ENCODE measurements at places on chromosomes 2 and 18.

- no peak for DNase-seq
- no peaks in the 10 kb centered on the region for H3K4me1 ChIP-seq
- H3K27me3 ChIP-seq, result no peaks in the 10 kb centered on the region
- H3K27ac ChIP-seq, result no peak overlapping the region
- H3K36me3 ChIP-seq, result no peaks in the 10 kb centered on the region
- no peak overlapping the region for H3K4me3 ChIP-seq
Observed at GRCh38 chr18:5909125-5909524, 13.8 kb upstream of the TMEM200C start.

GRCh38 chr18:48711651-48712486 lies 173.0 kb downstream of the CTIF start:
- DNase-seq, result no peak
- no peak overlapping the region for H3K27ac ChIP-seq
- peaks cover 4% of the 10 kb centered on the region for H3K4me1 ChIP-seq
- H3K4me3 ChIP-seq, result no peak overlapping the region

GRCh38 chr2:173171321-173171720 lies 95.7 kb downstream of the MAP3K20 start:
- H3K36me3 ChIP-seq, result no peaks in the 10 kb centered on the region
- no peaks in the 10 kb centered on the region for H3K27me3 ChIP-seq
- no peaks in the 10 kb centered on the region for H3K4me1 ChIP-seq
- no peak for DNase-seq
- H3K27ac ChIP-seq, result no peak overlapping the region
- H3K4me3 ChIP-seq, result no peak overlapping the region

GRCh38 chr2:74806920-74807319 lies 27.0 kb upstream of the HK2 start:
- H3K4me3 ChIP-seq, result no peak overlapping the region
- peaks cover 18% of the 10 kb centered on the region for H3K27me3 ChIP-seq
- no peak for DNase-seq
- no peak overlapping the region for H3K27ac ChIP-seq

GRCh38 chr18:62660691-62661090 lies 54.6 kb upstream of the PHLPP1 start:
- no peaks in the 10 kb centered on the region for H3K36me3 ChIP-seq
- no peak for DNase-seq
- H3K4me3 ChIP-seq, result no peak overlapping the region
- no peak overlapping the region for H3K27ac ChIP-seq
- H3K4me1 ChIP-seq, result no peaks in the 10 kb centered on the region
- peaks cover 15% of the 10 kb centered on the region for H3K27me3 ChIP-seq

GRCh38 chr2:229731916-229732315 lies 17.6 kb upstream of the DNER start:
- H3K27ac ChIP-seq, result no peak overlapping the region
- H3K36me3 ChIP-seq, result no peaks in the 10 kb centered on the region
- H3K27me3 ChIP-seq, result peaks cover 7% of the 10 kb centered on the region
- H3K4me3 ChIP-seq, result no peak overlapping the region
- DNase-seq, result no peak

- no peak overlapping the region for H3K27ac ChIP-seq
- no peaks in the 10 kb centered on the region for H3K4me1 ChIP-seq
- H3K4me3 ChIP-seq, result no peak overlapping the region
- no peaks in the 10 kb centered on the region for H3K36me3 ChIP-seq
Observed at GRCh38 chr2:3071685-3072263, 305.8 kb downstream of the EIPR1 start.

DNA sequence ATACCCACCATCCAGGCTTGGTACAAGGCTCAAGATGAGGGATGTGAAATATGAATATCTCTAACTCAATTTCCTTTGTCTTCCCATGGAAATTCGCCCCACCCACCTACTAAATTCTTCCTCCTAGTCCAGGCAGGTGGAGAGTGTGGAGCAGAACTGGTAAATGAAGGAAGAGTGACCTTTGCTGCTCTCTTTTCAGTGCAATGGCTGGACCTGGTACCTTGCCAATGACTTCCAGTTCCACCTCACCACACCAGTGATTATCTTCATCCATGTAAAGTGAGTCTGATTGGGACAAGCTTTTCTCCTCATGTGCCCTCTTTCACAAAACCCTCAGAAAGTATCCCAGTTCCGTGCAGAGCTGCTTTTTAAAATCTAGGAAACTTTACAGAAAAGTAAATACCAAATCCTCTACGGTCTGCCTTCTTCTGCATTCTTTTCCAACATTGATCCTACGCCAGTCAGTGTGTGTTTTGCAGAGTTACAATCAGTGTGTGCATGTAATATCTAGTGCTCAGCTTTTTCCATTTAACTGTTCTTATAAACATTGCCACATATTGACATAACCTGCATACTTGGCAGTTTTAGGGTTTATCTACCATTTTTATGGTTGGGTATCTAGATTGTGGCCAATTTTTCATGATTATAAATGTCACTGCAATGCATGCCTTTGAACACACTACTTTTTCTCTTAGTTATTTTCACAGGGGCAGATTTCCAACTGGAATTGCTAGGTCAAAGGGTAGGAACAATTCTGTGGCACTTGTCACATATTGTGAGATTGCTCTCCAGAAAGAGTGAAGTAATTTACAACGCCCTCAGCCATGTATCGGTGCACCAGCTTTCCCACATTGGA lies 86.5 kb upstream of the SEC11C start:
- no peak overlapping the region for H3K4me3 ChIP-seq
- no peaks in the 10 kb centered on the region for H3K36me3 ChIP-seq
- H3K27me3 ChIP-seq, result peaks cover 66% of the 10 kb centered on the region
- no peak overlapping the region for H3K27ac ChIP-seq
- no peak for DNase-seq
- H3K4me1 ChIP-seq, result no peaks in the 10 kb centered on the region

- DNase-seq, result no peak
- no peaks in the 10 kb centered on the region for H3K36me3 ChIP-seq
- no peak overlapping the region for H3K4me3 ChIP-seq
- no peaks in the 10 kb centered on the region for H3K4me1 ChIP-seq
- H3K27me3 ChIP-seq, result peaks cover 9% of the 10 kb centered on the region
Observed at GRCh38 chr2:18410543-18410942, 149.9 kb downstream of the RDH14 start.

GRCh38 chr18:39911716-39912115 lies 2043.3 kb upstream of the PIK3C3 start:
- no peaks in the 10 kb centered on the region for H3K4me1 ChIP-seq
- no peak for DNase-seq
- H3K36me3 ChIP-seq, result no peaks in the 10 kb centered on the region
- H3K4me3 ChIP-seq, result no peak overlapping the region
- no peak overlapping the region for H3K27ac ChIP-seq
- no peaks in the 10 kb centered on the region for H3K27me3 ChIP-seq

DNA sequence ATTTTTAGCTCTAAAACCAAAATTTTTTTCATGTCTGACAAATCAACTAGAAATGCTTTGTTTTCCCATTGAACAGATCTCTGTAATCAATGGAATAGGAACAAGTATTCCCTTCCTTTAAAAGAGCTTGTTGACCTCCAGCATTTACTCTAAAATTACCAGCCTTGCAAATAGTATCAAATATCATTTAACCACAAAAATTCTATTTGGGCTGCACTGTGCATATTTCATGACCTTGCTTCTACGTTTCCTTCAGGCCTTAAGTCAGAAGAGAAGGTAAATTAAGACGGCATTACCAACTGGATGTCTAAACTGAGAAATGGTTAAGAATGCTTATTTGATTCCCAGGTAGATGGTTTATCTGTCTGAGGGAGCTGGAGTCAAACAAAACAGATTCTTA lies 33.3 kb upstream of the NRXN1 start:
- no peak overlapping the region for H3K4me3 ChIP-seq
- no peaks in the 10 kb centered on the region for H3K36me3 ChIP-seq
- DNase-seq, result no peak
- no peaks in the 10 kb centered on the region for H3K4me1 ChIP-seq
- no peaks in the 10 kb centered on the region for H3K27me3 ChIP-seq

GRCh38 chr18:46289931-46290330 lies 185.7 kb downstream of the HAUS1 start:
- no peaks in the 10 kb centered on the region for H3K27me3 ChIP-seq
- H3K4me1 ChIP-seq, result no peaks in the 10 kb centered on the region
- no peak for DNase-seq
- H3K4me3 ChIP-seq, result no peak overlapping the region

GRCh38 chr2:128325611-128326181 lies 7.0 kb upstream of the HS6ST1 start:
- no peak overlapping the region for H3K27ac ChIP-seq
- H3K4me3 ChIP-seq, result no peak overlapping the region
- H3K36me3 ChIP-seq, result no peaks in the 10 kb centered on the region
- peaks cover 10% of the 10 kb centered on the region for H3K4me1 ChIP-seq

- H3K27me3 ChIP-seq, result no peaks in the 10 kb centered on the region
- H3K27ac ChIP-seq, result peak overlapping the region; percentile 98
- H3K4me3 ChIP-seq, result peak overlapping the region; percentile 75
- peaks cover 64% of the 10 kb centered on the region for H3K4me1 ChIP-seq
Observed at GRCh38 chr2:85854166-85854509, 34.7 kb downstream of the ST3GAL5 start.

- no peak overlapping the region for H3K27ac ChIP-seq
- H3K27me3 ChIP-seq, result peaks cover 47% of the 10 kb centered on the region
- DNase-seq, result no peak
- H3K4me1 ChIP-seq, result peaks cover 4% of the 10 kb centered on the region
Observed at GRCh38 chr2:30867385-30867784, 60.1 kb upstream of the CAPN13 start.

- no peak overlapping the region for H3K27ac ChIP-seq
- no peaks in the 10 kb centered on the region for H3K4me1 ChIP-seq
- no peak for DNase-seq
- H3K27me3 ChIP-seq, result peaks cover 7% of the 10 kb centered on the region
- no peaks in the 10 kb centered on the region for H3K36me3 ChIP-seq
Observed at GRCh38 chr18:74040008-74040407, 107.6 kb downstream of the FBXO15 start.

- no peaks in the 10 kb centered on the region for H3K36me3 ChIP-seq
- no peak overlapping the region for H3K27ac ChIP-seq
- H3K4me3 ChIP-seq, result no peak overlapping the region
- DNase-seq, result no peak
Observed at GRCh38 chr2:134466141-134466540, 212.3 kb downstream of the MGAT5 start.

DNA sequence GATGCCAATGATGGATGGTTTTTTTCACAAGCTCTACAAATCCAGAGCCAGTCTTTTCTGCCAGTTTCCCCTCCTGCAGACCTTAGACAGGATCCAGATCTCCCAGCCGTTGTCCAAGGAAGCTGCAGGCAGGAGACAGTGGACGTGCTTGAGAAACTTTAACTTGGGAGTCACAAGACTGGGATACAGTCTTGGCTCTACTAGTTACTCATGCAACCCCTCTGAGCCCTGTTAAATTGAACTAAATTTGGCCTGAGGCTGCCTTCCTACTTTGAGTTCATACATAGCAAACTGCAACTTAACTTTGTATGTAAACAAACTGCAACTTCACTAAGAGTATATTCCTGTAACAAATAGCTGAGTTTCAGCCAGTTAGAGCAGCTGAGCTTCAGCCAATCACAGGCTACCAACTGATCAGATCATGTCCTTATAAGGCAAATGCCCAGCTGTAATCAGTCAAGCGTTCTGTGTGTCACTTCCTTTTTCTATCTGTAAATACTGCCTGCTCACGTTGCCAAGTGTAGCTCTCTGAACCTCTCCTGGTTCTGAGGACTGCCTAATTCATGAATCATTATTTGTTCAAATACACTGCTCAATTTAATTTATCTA lies 140.9 kb downstream of the CAPN13 start:
- DNase-seq, result no peak
- H3K27me3 ChIP-seq, result peaks cover 16% of the 10 kb centered on the region
- no peak overlapping the region for H3K27ac ChIP-seq
- peaks cover 3% of the 10 kb centered on the region for H3K36me3 ChIP-seq
- H3K4me1 ChIP-seq, result no peaks in the 10 kb centered on the region

- no peak overlapping the region for H3K4me3 ChIP-seq
- H3K36me3 ChIP-seq, result peaks cover 15% of the 10 kb centered on the region
- peaks cover 8% of the 10 kb centered on the region for H3K4me1 ChIP-seq
- no peaks in the 10 kb centered on the region for H3K27me3 ChIP-seq
- no peak overlapping the region for H3K27ac ChIP-seq
- DNase-seq, result no peak
Observed at GRCh38 chr2:232085164-232085563, 123.7 kb downstream of the DIS3L2 start.

GRCh38 chr2:216606551-216607276 lies 26.5 kb upstream of the IGFBP2 start:
- H3K4me1 ChIP-seq, result peaks cover 14% of the 10 kb centered on the region
- H3K27ac ChIP-seq, result peak overlapping the region; percentile 41
- peaks cover 26% of the 10 kb centered on the region for H3K27me3 ChIP-seq
- DNase-seq, result peak; percentile 21
- H3K4me3 ChIP-seq, result peak overlapping the region; percentile 48
- H3K36me3 ChIP-seq, result no peaks in the 10 kb centered on the region

- no peaks in the 10 kb centered on the region for H3K4me1 ChIP-seq
- peaks cover 17% of the 10 kb centered on the region for H3K27me3 ChIP-seq
- no peak overlapping the region for H3K27ac ChIP-seq
- peaks cover 3% of the 10 kb centered on the region for H3K36me3 ChIP-seq
- no peak for DNase-seq
Observed at GRCh38 chr18:22082408-22082807, 87.0 kb upstream of the GATA6 start.

- no peak overlapping the region for H3K27ac ChIP-seq
- DNase-seq, result no peak
- peaks cover 11% of the 10 kb centered on the region for H3K27me3 ChIP-seq
- H3K36me3 ChIP-seq, result peaks cover 4% of the 10 kb centered on the region
- H3K4me3 ChIP-seq, result no peak overlapping the region
Observed at GRCh38 chr2:54708584-54709335, 14.7 kb upstream of the EML6 start.

DNA sequence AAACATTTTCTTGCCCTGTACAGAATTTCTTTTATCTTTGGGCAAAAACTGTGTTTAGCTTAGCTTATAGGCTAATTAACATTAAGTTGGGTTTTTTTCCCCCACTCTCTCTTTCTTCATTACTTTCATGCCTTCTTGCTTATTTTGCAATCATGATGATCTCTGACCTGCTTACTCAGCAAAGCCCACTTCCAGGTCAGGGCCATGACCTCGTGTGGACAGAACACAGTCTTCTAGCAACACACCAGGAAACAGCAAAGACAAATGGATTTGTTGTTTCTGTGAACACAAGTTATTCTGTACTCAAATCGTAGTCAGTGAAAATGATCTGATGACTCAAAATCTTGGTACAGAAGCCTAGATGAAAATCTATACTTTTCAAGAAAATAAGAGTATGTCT lies 60.7 kb downstream of the SPATS2L start:
- DNase-seq, result no peak
- H3K4me1 ChIP-seq, result no peaks in the 10 kb centered on the region
- H3K27ac ChIP-seq, result no peak overlapping the region
- no peaks in the 10 kb centered on the region for H3K27me3 ChIP-seq
- no peak overlapping the region for H3K4me3 ChIP-seq

DNA sequence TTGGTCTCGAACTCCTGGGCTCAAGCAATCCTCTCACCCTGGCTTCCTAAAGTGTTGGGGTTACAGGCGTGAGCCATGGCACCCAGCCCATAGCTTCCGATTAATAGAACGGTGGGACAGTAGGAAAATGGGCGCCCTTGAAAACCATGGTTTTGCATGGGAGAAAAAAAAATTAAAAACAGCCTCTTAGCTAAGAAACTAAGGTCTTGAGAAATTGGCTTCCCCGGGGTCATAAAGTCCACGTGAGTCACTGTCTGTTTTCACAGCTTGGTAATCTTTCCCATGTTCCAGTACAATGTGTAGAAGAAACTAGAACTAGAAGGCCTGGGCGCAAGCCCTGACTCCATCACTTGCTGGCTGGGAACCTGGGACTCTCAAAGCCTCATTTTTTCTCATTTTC lies 20.7 kb downstream of the B3GNT2 start:
- H3K4me3 ChIP-seq, result peak overlapping the region; percentile 47
- H3K27ac ChIP-seq, result peak overlapping the region; percentile 89
- no peaks in the 10 kb centered on the region for H3K27me3 ChIP-seq
- peaks cover 82% of the 10 kb centered on the region for H3K4me1 ChIP-seq
- H3K36me3 ChIP-seq, result peaks cover 15% of the 10 kb centered on the region

GRCh38 chr2:53234548-53234903 lies 533.1 kb upstream of the CHAC2 start:
- no peaks in the 10 kb centered on the region for H3K36me3 ChIP-seq
- no peak overlapping the region for H3K4me3 ChIP-seq
- DNase-seq, result no peak
- H3K27me3 ChIP-seq, result no peaks in the 10 kb centered on the region

Measured in effector memory CD8-positive, alpha-beta T cell (primary cell).